ENCODE measurements at places on chromosomes 5 and 9.

DNA sequence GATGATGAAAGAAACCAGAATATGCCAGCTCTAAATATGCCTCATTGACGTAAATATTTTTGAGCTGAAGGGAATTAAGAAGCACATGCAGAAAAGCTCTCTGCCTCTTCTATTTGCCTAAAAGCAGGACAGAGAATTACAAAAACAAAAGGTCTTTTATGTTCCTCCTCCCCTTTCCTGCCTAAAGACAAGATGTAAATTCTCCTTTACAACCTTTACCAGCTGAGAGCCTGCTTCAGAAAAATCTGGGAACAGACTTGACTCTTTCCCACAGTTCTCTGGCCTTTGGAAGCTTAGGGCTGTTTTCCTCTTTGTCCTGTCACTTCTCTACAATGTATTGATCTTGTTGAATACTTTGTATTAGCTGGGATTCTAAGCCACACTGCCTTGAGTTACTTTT is 199.7 kb downstream of the TMC1 start:
- DNase-seq: no peak

GRCh38 chr5:95029569-95030366 is 255.1 kb downstream of the MCTP1 start:
- DNase-seq: no peak

DNA sequence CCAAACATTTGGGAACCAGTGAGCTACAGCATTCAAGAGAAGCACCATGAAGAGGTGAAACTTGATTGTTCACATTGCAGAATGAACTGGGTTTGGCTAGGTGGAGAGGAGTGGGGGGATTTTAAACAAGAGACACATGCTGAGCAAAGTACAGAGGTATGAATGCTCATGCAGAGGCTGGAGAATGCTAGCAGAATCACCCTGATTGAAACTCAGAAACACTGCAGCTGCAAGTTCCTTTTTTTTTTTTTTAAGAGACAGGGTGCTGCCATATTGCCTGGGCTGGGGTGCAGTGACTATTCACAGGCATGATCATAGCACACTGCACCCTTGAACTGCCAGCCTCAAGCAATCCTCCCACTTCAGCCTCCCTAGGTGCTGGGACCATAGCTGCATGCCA is 35.1 kb downstream of the DENND1A start:
- no peak for DNase-seq

- DNase-seq: peak; percentile 97
Observed at GRCh38 chr5:57804007-57804444, 321.4 kb upstream of the ACTBL2 start.

GRCh38 chr5:139299486-139299885 is 5.9 kb downstream of the MATR3 start:
- DNase-seq: no peak

- no peak for DNase-seq
Observed at GRCh38 chr5:112604732-112605630, 132.7 kb upstream of the APC start.

DNA sequence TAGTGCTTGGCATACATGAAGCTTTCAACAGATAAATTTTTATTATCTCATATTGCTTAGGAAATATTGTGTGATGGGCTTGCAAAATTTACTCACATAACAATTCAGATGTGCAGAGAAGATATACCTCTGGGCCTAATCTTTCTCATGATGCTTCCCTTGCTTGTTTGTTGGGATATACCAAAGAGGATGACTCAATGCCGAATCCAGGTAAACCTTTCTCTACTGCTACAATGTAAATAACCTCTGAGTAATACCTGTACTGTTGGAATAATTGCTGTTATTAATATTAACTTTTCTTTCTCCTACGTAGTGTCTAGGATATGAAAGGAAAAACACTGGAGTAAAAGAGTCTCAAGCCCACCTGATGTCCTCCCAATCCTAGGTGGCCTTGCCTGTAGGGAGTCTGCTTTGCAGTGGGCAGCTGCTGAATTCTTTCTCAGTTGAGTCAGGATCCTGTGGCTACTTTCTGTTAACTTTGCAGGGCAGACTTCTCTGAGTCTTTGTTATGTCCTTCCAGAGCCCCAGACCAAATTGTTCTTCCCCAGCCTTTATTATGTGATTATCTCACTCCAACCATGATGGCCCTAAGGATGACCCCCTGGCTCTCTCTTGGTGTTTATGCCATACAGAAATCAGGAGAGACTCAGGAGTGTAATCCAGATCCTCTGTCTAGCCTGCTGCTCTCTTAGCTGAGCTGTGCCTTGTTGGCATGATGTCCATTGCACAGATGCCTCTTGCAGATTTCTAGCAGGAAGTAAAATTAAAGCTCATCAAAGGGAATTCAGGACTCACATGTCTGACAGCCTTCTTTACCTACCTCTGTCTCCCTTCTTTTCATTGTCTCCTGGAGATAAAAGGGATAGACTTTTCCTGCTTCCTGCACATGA is 208.1 kb downstream of the SNX18 start:
- no peak for DNase-seq

DNA sequence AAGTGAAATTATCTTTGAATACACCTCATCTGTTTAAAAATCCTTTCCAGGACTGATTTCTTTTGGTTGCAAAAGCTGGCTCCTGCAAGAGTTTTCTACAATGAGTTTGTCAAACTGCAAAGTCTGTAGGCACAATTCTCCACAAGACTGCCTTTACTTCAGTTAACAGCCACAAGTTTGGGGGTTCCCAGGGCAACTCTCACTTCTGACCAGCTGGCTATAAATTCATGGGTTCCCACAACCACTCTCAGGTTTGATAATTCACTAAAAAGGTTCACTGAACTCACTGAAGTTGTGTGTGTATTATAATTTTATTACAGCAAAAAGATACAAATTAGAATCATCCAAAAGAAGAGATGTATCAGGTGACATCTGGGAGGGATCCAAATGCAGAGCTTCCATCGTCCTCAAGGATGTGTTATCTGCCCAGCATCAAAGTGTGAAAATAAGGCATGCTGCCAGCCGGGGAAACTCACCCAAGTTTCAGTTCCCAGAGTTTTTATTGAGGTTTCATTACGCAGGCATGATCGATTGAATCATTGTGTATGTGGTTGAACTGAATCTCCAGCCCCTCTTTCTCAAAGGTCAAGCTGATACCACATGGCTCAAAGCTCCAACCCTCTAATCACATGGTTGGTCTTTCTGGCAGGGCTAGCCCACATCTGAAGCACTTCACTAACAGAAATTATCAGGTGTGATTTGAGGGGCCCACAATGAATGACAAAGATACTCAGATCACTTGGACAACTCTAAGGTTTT is 19.0 kb upstream of the PSIP1 start:
- DNase-seq: no peak

- no peak for DNase-seq
Observed at GRCh38 chr5:10858945-10859344, 97.9 kb upstream of the DAP start.

DNA sequence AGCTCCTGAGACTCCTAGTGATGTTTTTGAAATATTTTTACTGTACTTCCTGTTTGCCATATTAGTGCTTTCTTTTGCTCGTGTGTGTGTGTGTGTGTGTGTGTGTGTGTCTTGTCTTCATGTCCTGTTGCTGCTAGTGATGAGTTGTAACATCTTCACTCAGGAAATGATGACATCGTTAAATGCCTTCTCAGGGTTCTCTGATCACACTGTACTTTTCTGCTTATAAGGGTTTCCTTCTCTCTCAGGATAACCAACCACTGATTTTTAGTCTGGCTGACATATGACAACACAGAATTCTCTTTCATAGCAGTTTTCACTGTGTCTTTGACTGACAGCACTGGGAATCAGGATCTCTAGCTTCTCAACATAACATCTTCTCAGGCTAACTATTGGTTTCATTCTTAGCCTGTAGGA is 16.1 kb downstream of the SV2C start:
- no peak for DNase-seq

GRCh38 chr5:65307088-65307487 is 174.6 kb downstream of the ADAMTS6 start:
- no peak for DNase-seq

- DNase-seq: no peak
Observed at GRCh38 chr9:126116351-126117157, 210.1 kb upstream of the MVB12B start.

Data from GM04503 (cell line).